ENCODE measurements at places on chromosomes 12 and 14.
A peak's percentile ranks its signal among the peaks of the same experiment; 100 is the strongest.

DNA sequence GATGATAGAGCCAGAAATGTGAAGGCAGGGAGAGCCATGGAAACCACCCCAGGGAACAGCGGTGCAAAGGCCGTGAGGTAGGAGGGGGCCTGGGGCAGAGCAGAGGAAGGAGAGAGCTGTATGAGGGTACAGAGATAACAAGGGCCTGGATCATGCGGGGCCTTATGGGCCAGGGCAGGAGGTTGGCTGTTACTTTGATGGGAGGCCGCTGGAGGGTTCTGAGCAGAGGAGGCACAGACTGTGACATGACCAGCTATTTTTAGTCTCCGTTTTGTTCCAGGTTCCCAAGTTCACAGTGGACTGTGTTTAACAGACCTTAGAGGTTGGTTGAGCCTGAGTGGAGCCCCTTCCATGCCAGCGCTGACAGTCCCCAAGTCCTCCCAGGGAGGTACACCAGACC, 118.6 kb downstream of the GCH1 start:
- no peak for DNase-seq

DNA sequence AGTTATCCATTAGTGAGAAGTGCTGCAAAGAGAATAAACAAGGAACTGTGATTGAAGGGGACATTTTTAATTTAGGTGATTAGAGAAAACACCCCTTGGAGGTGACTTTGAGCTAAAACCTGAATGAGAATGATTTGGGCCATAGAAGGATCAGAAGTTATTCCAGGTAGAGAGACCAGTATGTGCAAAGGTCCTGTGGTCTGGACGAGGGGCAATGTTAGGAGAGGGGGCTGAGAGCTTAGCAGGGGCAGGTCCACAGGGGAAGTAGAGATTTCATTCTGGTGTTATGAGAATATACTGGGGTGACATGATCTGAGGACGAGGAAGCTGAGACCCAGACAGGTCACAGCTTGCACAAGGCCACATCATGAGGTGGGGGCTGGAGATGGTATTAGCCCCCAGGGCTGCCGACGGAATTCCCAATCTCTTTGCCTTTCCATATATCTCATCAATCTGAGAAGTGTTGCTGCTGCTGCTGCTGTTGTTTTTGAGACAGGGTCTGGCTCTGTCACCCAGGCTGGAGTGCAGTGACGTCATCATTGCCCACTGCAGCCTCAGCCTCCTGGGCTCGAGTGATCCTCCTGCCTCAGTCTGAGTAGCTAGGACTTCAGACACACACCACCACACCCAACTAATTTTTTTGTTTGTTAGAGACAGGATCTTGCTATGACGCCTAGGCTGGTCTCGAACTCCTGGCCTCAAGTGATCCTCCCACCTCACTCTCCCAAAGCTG, 55.6 kb downstream of the KCTD10 start:
- no peak for DNase-seq

GRCh38 chr12:42996869-42997431, 407.4 kb upstream of the PRICKLE1 start:
- no peak for DNase-seq

DNA sequence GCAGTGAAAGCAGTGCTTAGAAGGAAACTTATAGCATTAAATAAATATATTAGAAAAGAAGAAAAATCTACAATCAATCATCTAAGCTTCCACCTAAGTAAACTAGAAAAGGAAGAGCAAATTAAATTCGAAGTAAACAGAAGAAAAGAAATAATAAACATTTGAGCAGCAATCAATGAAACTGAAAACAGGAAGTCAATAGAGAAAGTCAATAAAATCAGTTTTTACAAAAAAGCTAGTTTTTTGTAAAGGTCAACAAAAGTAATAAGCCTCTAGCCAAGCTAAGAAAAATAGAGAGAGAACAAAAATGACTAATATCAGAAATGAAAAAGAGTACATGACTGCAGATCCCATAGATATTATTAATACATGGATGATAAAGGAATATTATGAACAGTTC, 34.2 kb upstream of the KTN1 start:
- no peak for DNase-seq

GRCh38 chr12:19183121-19183838, 53.7 kb downstream of the PLEKHA5 start:
- DNase-seq: no peak

DNA sequence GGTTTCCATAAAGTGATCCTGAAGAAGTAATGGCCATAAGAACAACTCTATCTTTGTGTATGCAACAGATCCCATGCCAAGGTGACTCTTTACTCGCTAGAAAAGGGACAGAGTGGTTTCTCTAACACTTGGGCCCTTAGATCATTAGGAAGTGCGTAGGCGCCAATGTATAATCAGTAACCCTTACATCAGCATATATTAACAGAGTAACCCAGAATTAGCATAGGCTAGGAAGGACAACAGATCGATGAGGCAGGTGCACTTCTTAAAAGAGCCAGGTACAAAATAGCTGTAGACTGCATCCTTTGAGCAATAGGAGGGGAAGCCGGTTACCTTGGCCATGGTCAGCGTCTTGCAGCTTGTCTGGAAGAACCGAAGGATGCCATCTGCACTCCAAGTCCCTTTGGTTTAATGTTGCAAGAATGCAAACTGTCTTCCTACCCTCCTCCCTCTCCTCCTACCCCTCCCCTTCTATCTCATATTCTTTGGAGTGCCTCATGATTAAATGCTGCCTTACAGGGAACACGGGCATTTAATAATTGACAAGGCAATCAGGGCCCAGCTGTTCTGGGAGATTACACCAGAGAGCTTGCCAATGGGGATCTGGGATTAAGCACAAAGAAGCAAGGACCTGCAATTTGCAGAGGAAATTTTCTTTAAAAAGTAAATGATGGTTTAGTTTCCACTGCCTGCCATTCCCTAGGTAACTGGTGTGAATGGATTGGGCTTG, 8.0 kb downstream of the GSG1 start:
- DNase-seq: no peak

DNA sequence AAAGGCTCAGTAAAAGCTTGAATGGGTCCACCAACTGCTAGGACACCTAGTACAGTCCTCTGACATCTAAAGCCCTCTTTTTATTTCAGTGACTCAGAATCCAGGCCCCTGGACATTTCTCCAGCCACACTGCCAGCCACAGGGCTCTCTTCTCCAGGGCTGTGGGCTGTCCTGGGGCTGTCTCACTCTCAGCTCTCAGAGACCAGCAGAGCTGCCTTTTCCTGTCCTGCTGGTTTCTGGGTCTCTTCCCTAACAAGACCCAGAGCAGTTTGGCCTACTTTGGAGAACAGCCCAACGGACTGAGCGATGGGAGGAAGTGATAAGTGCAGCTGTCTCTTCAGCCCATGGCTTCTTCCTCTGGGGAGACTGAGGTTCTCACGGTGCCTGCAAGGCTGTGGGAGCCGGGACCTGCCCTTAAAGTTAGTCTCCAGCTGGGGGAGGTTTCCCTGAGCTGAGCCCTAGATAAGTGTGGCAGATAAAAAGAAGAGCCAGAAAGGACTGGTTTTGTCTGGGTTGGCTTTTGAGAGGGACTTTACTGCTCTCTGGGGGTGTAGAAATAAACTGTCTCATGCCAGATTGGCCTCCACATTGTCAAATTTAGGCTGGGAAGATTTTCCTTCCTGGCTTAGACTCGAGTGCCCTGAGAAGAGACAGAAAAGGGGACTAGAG, 979.8 kb downstream of the VRK1 start:
- DNase-seq: no peak

DNA sequence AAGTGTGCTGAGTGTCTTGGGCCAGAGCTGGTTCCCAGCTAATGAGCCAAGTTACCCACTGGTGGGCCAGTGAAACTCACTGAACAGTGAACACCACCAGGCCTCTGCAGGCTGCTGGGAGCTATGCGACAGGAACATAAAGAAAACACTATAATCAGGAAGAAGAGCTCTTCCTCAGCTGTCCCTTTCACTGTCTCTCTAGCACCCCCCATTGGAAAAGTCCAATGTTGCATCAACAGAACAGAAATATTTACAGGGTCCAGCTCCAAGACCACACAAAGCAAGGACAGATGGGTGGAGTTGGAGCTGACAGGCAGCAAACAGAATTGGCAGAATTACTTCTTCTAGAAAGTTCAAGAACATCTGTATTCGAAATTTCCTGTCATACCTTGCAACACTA, 903.6 kb upstream of the TMEM132C start:
- DNase-seq: no peak

DNA sequence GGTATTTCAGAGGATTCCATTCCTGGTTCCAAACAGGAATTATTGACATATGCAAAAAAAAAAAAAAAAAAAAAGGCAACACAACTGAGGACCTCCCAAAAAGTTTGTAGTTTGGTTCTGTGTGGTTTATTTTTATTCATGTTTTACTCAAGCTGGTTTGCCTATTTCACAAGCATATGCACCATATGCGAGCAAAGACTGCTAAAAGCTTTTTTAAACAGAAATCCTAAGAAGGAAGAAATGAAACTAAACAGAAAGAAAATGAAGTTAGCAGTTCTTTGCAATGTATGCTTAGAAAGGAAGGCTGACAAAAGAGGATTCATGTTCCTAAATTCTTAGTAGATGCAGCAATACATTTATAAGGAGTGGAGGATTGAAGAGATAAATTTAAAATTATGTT, 487.6 kb upstream of the FLRT2 start:
- no peak for DNase-seq

GRCh38 chr12:96371790-96372699, 28.2 kb downstream of the CDK17 start:
- no peak for DNase-seq

DNA sequence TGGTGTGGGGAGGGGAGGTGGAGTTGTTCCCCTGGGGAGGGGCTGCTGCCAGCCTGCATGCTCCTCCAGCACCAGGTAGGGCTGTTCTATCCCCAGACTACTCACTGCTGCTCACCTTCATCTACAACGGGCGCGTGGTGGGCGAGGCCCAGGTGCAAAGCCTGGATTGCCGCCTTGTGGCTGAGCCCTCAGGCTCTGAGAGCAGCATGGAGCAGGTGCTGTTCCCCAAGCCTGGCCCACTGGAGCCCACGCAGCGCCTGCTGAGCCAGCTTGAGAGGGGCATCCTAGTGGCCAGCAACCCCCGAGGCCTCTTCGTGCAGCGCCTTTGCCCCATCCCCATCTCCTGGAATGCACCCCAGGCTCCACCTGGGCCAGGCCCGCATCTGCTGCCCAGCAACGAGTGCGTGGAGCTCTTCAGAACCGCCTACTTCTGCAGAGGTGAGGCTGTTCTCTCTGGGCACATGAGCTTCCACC, 3.5 kb downstream of the IRF9 start:
- DNase-seq: no peak

- DNase-seq: peak; percentile 19
Observed at GRCh38 chr12:50589650-50590435, 85.1 kb downstream of the DIP2B start.

DNA sequence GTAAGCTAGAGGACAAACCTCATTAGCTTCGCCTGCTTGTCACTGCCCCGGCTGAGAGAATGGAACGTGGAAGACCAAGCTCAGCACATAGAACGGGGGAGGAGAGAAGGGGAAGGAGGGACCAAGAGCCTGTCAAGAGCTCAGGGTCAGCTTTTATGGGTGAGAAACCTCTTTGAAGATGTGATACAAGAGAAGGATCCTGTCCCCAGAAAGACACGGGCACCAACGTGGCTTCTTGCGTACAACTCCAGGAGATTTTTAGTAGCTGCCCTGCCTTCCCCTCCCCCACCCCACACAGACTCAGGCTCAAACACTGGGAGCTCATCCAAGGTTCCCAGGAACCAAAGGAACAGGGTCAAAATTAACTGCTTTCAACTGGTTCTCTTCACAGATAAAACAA, 34.7 kb downstream of the APPL2 start:
- DNase-seq: no peak

- DNase-seq: no peak
Observed at GRCh38 chr12:78269620-78270019, 438.9 kb downstream of the NAV3 start.

DNA sequence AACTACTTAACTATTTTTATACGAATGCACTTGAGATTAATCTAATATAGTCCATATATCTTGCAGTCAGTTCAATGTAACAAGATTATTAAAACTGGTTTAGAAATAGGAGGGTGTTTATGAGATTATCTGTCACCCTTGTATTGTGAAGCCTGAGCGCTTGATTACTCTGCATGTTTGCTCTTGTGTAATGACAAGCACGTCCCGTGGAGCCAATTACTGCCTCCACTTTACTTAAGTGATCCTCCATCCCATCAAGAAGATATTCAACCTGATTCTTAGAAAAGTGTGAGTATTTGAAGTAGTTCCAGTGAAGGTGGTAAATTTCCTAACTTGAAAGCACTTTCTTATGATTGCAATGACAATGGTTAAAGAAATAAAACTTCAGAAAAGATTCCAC, 415.2 kb upstream of the GARIN6 start:
- no peak for DNase-seq

- DNase-seq: no peak
Observed at GRCh38 chr14:56331592-56332216, 213.5 kb downstream of the PELI2 start.

GRCh38 chr12:52699373-52699772, 4.0 kb downstream of the KRT77 start:
- DNase-seq: no peak

DNA sequence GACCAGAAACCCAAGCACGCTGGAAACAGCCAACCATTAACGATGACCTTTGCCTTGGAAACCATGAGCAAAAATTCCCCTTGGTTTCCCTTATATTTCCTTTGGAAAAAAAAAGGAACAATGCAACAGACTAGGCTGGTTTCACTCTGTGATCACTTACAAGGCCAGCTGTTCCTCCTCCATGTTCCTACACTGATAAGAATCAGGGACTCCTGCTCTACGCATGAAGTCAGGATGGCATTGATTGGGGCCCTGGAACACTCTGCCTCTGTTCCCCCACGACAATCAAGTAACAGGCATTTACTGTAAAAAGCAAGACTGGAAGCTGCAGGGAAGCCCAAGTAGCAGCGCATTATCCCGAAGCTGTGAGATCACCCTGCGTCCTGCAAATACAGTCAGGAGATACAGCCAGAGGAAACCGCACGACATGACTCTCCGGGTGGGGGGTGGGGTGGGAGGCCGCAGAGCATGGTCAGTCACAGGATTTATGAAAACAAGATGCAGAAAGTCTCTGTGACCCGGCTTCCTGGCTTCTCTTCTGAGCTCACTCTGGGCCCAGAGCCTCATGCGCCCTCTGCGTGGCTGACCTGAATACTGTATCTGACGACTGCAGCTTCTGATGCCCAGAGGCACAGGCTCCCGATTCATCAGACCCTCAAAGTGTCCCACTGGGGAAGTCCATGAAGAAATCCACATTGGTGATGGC, 31.1 kb downstream of the SSH1 start:
- DNase-seq: no peak

DNA sequence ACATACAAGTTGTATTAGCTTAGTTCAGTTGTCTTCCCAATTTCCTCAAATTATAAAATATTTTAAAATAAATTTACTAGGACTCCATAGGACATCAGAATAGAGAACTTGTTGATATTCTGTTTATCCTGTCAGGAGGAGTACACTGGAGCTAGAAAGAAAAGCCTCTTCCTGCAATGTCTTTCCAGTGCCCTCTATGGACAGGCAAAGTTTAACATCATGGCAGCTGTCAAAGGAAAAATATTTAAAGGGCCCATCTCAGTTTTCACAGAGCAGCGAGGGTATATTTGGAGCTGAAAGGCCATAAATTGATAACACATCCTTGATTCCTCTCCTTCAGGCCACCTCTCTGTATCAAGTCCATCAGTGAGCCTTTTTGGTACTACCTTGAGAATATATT, 19.0 kb downstream of the DIP2B start:
- DNase-seq: no peak

- DNase-seq: no peak
Observed at GRCh38 chr12:52307836-52308805, 13.1 kb downstream of the KRT83 start.

GRCh38 chr12:59383079-59383822, 212.6 kb upstream of the SLC16A7 start:
- DNase-seq: no peak
